HAP-1 (cell line): ENCODE measurements at places on chromosomes 7 and 10.

- no peak for DNase-seq
Measured at GRCh38 chr7:94243066-94243711, 151.5 kb upstream of the COL1A2 start.

GRCh38 chr7:36928718-36929117, 204.4 kb upstream of the AOAH start:
- no peak for DNase-seq

GRCh38 chr7:134527979-134528371, 608 bp downstream of the AKR1B10 start:
- no peak for DNase-seq

GRCh38 chr10:33967606-33968120, 633.2 kb upstream of the NRP1 start:
- DNase-seq: no peak

DNA sequence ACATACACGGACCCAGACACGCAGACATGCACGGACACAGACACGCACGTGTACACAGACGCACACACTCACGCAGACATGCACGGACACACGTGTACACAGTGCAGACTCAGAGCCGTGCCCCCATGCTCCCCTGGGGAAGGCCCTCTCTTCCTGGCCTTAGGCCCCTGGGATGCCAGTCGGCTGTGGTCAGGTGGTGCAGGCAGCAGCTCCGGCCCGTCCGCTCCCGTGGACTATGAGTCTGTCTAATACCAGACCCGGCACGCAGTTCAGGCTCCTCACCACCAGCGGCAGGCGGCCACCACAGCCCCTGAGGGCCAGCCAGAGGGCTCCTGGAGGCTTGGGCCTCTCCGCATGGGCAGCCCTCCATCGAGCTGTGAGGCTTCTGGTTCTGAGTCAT, 52.0 kb upstream of the NKX6-2 start:
- no peak for DNase-seq

DNA sequence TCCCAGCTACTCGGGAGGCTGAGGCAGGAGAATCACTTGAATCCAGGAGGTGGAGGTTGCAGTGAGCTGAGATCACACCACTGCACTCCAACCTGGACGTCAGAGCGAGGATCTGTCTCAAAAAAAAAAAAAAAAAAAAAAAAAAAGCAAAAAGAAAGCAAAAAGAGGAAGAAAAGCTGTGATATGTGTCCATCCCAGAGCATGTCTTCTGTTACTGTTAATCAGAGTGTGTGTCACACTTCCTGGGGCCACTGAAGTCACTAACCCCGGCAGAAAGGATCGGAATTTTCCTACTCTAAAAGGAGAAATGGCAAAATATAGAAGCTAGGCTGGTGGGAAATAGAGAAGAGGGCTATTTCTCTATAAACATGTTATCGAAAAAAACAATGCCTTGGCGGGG, 11.9 kb downstream of the PIK3AP1 start:
- no peak for DNase-seq

GRCh38 chr10:12348294-12348869, 965 bp upstream of the CAMK1D start:
- no peak for DNase-seq
